ENCODE measurements at places on chromosomes 5 and 9.

DNA sequence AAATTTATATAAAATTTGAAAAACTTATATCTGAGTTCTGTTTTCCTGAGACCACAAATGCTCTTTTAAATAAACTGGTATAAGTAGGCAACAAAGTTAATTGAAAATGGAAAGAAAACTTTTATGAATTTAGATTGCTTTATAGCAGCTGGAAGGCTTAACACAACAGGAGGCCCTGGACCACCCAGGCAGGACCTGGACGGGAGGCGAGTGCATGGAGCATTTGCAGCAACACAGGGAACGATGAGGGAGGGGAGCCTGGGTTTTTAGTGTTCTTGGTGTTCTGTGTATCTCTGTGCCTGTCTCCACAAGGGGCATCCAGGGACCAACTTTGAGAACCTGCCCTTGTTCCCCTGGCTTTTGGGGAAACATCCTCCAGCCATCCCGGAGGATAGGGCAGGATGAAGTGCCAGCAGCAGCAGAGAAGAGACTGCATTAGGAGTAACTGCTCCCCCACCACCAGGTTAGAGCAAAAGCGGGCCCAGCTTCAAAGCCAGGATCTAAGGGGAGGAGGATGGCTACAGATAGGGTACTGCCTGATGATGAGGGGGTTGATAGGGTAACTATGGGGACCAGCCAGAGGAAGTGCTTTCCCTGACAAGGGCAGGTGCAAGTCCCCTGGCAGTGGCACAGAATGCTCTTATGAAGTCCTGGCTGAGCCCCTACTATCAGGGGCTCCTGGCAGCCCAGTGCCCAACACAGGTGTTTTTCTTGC lies 6.7 kb upstream of the SPATA31E1 start:
- no peak for DNase-seq

DNA sequence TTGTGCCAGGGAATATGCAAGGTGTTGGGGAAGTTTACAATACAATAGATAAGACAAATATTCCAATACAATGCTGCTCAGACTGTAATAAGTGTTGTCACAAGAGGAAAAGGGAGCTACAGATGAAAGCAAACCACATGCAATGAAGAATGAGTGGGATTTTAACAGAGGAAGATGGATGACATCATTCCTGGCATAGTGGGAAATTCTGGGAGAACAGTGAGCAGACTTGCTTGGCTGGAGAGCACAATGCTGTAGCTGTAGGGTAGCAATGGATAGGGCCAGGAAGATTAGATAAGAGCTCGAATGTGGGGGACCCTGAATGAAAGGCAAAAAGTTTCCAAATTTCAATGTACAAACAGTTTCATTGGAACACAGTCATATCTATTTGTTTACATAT lies 9.5 kb upstream of the DPYSL3 start:
- DNase-seq: no peak

- DNase-seq: no peak
Observed at GRCh38 chr9:118782790-118783463, 586.3 kb downstream of the BRINP1 start.

DNA sequence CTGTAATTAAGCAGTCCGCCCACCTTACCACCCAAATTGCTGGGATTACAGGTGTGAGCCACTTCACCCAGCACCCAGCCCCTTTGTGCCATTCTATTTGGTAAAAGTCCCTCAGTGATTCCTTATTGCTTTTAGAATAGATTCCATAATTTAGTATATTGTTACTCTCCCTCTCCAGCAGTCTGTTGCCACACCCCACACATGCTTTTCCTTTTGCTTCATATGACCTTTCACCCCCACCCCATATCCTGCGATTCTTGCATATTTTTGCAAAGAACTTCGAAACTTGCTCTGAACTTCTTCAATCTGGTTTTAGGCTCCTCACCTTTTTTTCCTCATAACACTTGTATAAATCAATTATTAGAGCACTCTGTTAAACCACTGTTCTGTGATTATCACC lies 100.2 kb downstream of the MTREX start:
- DNase-seq: no peak

DNA sequence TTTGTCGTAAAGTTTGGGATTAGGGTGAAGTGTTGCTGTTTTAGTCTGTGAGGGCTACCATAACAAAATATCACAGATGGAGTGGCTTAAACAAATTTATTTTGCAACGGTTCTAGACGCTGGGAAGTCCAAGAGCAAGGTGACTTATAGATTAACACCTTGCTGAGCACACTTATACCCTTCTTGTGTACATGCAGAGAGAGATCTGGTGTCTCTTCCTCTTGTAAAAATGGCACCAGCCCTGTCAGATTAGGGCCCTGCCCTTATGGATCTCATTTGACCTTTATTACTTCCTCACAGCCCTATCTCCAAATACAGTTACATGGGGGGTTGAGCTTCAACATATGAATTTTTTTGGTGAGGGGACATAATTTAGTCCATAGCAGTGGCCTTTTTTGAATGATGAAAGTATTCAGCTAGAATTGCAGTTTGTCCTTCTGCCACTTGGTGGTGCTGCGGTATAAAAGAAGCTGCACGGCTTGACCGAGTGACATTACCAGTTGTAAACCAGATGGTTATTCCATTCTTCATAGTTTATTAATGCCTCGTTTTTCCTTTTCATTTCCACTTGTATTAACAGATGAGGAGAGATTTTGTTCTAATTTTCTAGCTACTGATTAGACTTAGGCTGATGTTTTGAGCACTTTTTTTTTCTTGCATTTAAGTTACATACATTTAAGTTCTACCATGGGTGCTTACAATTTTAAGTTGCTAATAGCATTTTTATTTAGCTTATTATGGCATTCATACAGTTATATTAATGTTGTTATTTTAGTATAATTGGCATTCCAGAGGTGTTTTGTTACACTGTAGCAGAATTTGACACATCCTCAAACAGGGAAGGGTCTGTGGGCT lies 19.4 kb downstream of the DCP2 start:
- DNase-seq: peak; percentile 47

GRCh38 chr9:16039988-16040761 lies 487.3 kb downstream of the CCDC171 start:
- DNase-seq: no peak

GRCh38 chr5:128216860-128217531 lies 133.4 kb downstream of the SLC12A2 start:
- no peak for DNase-seq

DNA sequence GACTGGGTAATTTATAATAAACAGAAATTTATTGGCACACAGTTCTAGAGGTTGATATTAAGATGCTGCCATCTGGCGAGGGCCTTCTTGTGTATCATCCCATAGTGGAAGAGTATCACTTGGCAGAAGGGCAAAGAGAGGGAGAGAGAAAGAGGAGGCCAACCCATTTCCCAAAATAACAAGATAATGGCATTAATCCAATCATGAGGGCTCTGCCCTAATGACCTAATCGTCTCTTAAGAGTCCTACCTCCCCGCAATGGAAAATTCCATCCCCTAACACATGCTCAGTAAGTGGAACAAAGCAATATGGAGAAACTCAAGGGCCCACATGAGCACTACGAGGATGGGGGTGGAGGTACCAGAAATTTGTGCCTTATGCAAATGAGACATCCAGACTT lies 17.6 kb upstream of the VDAC1 start:
- no peak for DNase-seq

DNA sequence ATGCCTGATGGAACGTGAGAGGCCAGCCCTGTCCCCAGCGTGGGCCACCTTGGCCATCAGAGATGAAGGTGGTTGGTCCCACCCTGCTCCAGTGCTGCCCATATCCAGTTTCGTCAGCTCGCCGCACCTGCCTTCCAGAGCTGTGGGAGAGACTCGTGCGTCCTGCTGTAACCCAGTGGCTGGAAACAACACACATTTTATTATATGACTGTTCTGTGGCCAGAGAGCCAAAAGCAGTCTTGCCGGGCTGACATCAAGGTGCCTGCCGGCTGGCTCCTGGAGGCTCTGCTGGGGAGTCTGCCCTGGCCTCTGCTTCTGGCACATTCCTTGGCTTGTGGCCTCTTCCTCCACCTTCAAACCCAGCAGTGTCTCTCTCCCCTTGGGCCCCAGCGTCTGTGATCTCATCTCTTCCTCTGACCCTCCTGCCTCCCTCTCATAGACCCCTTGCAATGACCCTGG lies 94.7 kb downstream of the RXRA start:
- DNase-seq: no peak

GRCh38 chr5:31983851-31984250 lies 190.3 kb downstream of the GOLPH3 start:
- DNase-seq: no peak

DNA sequence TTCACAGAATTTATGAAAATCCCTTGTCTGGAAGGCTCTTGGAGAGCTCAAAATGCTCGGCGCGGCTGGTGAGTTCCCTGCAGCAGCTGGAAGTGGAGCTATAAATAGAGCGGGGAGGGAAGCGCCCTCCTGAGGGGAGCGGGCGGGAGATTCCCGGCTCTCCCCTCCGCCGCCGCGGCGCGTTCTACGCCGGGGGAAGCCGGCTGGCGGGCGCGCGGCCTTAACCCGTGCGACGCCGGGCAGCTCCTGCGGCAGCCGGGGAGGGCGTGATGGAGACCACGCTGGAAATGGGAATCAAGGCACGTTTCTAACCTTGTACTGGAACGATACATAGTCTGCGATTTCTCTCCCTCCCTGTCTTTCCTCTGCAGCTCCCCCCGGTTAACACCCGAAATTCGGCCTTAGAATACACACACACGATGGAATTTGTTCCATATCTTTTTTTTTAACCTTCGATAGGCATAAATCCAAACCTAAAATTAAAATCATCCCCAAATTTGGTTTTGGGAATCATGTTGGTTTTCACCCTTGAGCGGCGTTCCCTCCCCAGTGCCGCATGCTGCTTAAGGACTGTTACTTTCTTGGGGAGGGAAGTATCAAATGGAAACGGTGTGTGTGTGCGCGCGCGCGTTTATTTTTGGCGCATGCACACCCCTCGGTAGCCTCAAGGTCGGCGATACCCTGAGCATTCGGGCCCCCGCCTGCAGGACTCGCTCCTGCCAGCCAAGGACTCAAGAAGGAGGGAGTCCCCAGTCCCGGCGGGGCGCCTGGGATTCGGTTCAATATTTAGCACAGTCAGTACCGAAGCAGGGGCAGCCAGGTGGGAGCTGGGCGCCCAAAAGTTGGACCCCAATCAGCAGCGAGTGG lies 306.3 kb upstream of the KCNN2 start:
- peak; percentile 19 for DNase-seq

GRCh38 chr5:69270840-69271239 lies 36.2 kb downstream of the CDK7 start:
- DNase-seq: no peak

GRCh38 chr9:95729669-95730368 lies 145.7 kb upstream of the ERCC6L2 start:
- DNase-seq: peak; percentile 45

GRCh38 chr9:89654025-89654662 lies 49.3 kb downstream of the GADD45G start:
- DNase-seq: no peak

GRCh38 chr9:92790542-92791527 lies 26.2 kb upstream of the BICD2 start:
- DNase-seq: peak; percentile 44

DNA sequence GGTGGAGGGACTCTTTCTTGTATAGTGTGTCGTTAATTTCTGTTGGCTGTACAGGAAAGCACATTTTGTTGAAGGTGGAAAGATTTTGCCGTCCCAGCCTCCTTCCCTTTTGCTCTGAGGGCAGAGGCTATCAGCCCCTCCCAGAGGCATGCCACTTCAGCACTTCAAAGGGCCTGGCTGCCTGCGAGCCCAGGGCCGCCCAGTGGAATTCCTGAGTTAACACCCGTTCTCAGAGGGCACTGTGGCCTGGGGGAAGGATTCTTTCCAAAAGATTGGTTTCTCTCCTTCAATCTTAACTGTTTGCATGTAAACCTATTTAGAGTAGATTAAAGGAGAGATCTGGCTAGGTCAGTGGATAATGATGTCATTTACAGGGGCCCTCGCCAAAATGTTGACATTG lies 238.6 kb downstream of the FANCC start:
- no peak for DNase-seq

DNA sequence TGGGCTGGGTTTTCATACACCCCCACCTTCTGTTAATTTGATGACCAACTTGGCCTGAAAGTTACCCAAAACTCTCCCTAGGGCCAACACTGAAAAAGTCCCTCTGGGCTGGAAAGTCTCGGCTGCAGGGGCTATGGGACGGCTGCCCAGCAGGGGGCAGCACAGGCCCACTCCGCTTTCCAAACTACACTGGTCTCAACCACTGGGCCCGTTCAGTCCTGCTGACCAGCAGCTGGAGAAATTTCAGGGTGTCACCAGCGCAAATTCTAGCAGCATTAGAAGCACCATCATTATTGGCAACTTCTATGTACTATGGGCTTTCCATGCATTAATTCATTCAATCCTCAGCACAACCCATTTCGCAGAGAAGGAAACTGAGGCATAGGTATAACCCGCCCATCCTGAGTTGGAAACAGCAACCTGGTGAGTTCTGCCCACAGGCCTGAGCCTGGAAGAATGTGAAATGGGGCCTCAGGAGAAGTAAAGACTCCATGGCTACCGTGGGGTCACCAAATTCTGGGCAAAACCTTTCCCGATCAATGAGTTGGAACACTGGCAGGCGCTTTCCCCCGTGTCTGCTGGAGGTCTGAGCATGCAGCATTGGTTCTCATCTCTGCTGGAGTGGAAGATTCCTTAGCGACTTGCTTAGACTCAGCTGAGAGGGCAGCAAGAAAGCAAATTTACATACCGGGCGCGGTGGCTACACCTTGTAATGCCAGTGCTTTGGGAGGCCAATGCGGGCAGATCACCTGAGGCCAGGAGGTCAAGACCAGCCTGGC lies 9.7 kb downstream of the ORM2 start:
- DNase-seq: no peak

DNA sequence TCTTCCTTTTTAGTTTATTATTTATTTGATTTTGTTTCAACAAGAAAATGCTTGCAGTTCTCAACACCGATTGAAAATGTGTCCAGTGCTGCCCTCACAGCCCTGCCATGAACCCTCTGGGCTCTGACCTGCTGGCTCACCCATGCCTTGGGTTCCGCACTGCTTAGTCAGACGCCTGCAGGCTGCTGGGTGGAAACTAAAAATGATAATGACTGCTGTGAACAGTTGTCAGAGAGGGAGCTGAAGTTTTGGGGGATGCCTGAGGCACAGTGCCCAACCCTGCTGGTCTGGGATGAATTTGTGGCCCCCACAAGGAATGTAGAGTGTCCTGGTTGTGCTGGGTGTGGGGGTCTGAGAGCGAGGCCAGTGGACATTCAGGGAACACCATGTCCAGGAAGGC lies 22.2 kb upstream of the CFAP157 start:
- no peak for DNase-seq

DNA sequence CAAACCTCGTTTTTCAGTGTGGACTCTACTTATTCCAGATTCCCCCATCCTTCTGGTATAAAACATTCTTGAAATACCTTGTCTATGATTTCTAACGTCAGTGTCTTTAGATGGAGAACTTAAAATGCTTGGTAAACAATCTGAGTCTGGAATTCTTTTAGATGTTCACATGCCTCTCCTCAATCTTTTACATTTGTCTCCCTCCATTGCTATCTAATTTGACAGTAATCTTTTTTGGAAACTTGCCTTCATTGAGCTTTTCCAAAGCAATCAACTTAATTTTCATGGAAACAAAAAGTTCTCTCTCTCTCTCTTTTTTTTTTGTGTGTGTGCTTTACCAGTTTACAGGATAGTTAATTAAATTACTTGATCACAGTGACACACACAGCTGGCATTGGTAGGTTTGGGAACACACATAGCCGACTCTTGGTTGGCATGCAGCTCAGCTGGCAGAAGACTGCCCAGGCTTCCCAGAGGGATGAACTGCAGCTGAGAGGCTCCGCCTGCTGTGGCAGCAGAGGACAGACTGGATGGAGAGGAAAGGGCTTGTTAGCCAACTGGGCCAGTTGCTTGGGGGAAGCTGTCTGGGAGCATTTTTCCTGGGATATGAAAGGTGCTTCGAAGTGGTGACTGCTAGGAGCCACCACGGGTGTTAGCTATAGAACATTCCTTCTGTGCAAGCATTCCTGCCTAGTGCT lies 271.3 kb downstream of the ZSWIM6 start:
- no peak for DNase-seq
